Activated naive CD8-positive, alpha-beta T cell treated with anti-CD3 and anti-CD28 coated beads for 36 hours (primary cell): ENCODE measurements at places on chromosomes 12 and 14. TPM values are rescaled to one million over a fixed set of nuclear protein-coding genes. Genes with fewer than 3 reads are reported as not detected.

Gene KRT86
- total RNA-seq: not detected

Gene CARMIL3
- 0.56 TPM for total RNA-seq

Gene RNF212B
- not detected for total RNA-seq

Gene CCDC196
- total RNA-seq: not detected

Gene APOF
- not detected for total RNA-seq

Gene AQP6
- total RNA-seq: not detected

Gene GLT1D1
- total RNA-seq: 0.30 TPM

Gene SELPLG
- 23.0 TPM for total RNA-seq

Gene CCDC184
- total RNA-seq: 0.36 TPM

Gene ASCL1
- total RNA-seq: not detected

Gene INHBC
- not detected for total RNA-seq

Gene KLHL42
- total RNA-seq: 16.3 TPM

Gene ARHGEF25
- 1.9 TPM for total RNA-seq

Gene NGB
- total RNA-seq: not detected

Gene LUM
- total RNA-seq: not detected

Gene PMCH
- not detected for total RNA-seq

Gene IFI27
- total RNA-seq: 2.4 TPM

Gene SERPINA9
- not detected for total RNA-seq

Gene PGF
- total RNA-seq: not detected

Gene PTCSC3
- not detected for total RNA-seq

Gene SDSL
- 0.36 TPM for total RNA-seq

Gene ZNF891
- total RNA-seq: 1.4 TPM

Gene KCNK10
- total RNA-seq: not detected

Gene PRIMA1
- total RNA-seq: not detected

Gene VDR
- 55.8 TPM for total RNA-seq

Gene OR6C2
- total RNA-seq: not detected

Gene ANKRD9
- 10.9 TPM for total RNA-seq
